H54 (cell line): ENCODE measurements at places on chromosomes 7 and 10.

- DNase-seq = no peak
Measured at GRCh38 chr7:114533131-114533530, 118.5 kb downstream of the FOXP2 start.

DNA sequence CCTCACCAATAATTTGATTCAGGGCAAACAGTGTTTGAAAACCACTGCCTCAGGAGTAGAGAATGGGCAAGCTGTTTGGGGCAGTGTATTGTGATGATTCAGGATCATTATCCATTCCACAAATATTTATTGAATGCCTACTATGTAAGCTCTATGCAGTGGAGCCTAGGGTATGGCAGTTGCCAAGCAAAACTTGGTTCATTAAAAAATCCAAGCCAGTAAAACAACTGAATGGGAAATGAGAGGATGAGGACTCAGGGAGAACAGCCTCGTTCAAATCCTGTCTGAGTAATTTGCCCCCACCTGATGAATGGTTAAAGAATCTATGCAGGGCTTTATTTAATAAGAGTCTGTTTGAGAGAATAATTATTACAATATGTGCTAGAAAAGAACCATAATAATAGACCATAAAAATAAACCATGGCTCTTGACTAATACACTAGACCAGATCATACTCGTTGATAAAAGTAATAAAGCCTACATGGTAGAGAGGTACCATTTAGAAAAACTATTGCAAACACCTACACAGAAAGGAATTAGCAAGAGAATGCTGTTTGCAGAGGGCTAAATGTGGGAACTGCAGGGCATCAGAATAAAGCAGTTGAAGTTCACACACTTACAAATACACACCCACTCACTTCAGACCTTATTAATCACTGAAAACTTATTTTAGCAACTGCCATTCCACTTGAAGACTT lies 71.7 kb downstream of the CREB5 start:
- DNase-seq = no peak

DNA sequence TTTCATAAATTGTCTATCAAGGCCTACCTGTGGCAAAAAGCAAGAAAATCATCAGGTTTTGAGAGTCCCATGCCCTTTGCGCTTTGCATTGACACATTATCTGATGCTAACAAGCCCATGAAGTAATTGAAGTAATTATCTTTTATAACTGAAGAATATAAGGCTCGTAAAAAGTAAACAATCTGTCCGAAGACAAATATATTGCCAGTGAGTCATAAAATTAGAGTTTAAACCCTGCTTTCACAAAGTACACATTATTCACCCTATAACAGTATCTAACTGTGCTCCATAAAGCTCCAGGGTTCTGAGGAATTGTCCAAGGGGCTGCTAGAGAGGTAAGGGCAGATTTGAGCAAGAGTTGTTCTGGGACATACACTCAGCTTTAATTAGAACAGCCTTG lies 102.3 kb upstream of the PPP1R3A start:
- no peak for DNase-seq

DNA sequence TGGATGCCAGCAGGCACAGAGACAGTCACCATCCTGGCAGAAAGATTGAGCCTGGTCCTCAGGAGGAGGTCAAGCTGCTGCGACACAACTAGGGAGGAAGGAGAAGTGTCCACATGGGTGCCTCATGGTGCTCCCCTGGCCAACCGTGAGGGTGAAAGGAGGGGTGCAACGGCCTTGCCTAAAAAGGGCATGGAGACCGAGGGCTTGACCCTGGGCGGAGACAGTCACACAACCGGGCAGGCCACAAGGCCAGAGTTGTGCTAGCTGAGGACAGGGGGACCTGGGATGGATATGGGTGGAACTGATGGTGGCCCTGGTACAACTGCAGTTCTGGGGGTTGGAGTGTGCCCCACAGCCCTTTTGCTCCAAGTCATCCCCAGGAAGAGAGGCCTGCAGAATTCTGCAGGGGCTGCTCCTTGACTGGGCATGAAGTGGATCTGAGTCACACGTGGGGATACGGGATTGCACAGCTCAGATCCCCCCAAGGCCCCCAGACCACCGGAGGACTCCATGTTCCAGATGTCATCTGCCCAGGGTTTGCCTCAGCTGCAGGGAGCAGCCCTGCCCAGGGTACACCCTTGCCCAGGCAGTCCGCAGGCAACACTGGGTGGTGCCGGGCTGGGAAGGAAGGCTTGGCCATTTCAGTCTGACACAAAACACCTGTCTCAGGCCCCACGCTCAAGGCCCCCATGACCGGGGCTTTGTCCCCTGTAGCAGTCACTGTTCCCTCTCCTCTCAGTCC lies 602.3 kb upstream of the MGMT start:
- DNase-seq = no peak

DNA sequence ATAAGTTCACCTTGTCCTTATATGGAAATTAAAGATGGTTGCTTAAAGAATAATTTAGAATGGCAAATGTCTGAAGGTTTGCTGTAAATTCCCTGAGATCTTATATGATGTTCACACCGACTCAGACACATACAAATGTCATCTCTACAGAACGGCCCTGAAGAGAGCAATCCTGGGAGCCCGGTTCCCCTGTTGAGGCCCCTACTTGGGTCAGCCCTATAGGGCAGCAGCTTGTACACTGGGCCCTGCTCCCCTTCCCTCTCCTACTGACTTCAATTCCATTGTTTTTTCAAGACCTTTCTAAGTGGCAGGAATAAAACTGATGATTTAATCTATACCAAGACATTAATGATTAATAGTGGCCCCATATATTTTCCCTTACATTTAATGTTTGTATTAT lies 813.3 kb upstream of the C7orf33 start:
- DNase-seq = no peak

DNA sequence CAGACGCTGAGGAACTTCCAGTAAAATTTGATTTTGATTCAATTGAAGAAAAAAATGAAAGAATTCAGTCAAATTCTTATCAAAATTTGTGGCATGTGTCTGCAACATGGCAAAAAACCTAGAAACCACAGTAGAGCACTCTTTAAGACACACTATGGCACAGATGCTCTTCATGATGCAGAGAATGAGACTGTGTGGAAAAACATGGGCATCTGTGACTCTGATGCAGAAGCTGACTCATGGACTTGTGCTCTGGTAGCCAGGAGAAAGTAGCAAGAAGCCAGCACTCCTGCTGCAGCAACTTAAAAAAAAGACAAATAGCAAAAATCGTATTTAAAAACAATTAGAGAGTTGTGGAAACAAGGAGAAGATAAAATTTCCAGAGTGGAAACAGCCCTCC lies 8.9 kb upstream of the KCNK18 start:
- no peak for DNase-seq

GRCh38 chr10:110141871-110142635 lies 65.4 kb upstream of the MXI1 start:
- no peak for DNase-seq

DNA sequence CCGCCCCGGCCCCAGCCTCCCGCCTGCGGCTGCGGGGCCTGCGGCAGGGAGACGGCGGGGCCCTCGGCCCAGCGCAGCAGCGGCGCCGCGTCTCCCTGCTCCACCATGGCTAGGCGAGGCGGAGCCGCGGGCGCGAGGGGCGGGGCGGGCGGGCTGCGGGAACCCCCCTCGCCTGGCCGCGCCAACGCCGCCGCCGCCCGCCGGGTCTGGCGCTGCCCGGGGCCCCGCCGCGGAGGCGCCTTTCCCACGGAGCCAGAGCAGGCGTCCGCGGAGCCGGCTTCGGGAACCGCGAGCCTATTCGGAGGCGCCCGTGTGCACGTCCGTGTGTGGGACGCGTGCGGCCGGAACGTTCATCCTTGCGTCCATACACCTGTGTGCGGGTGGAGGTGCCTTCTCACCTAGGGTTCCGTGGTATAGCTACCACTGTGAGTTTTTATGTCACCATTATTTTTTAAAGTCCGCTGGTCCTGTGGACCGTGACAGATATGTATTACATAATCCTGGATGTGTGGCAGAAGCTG lies at the start of gene DENND11:
DENND11 (minus strand) TSS at position 120 of the 521 bp plus-strand sequence; CDS start at position 107, 13 bp downstream.
- DNase-seq = peak; percentile 45

DNA sequence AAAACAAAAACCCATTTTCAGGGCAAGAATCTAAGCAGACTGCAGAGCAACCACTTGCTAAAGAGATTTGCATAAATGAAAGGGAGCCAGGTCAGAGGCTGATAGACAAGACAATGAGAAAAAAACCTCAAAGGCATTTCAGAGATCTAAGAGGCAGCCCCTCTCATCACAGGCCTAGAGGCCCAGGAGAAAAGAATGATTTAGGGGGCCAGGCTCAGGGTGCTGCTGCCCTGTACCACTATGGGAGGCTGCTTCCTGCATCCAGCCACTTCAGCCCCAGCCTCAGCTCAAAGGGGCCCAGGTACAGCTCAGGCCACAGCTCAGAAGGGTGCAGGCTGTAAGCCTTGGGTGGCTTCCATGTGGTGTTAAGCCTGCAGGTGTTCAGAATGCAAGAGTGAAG lies 3.7 kb upstream of the DNAJC12 start:
- DNase-seq = no peak

GRCh38 chr10:30701451-30702173 lies 72.1 kb upstream of the LYZL2 start:
- peak; percentile 26 for DNase-seq

DNA sequence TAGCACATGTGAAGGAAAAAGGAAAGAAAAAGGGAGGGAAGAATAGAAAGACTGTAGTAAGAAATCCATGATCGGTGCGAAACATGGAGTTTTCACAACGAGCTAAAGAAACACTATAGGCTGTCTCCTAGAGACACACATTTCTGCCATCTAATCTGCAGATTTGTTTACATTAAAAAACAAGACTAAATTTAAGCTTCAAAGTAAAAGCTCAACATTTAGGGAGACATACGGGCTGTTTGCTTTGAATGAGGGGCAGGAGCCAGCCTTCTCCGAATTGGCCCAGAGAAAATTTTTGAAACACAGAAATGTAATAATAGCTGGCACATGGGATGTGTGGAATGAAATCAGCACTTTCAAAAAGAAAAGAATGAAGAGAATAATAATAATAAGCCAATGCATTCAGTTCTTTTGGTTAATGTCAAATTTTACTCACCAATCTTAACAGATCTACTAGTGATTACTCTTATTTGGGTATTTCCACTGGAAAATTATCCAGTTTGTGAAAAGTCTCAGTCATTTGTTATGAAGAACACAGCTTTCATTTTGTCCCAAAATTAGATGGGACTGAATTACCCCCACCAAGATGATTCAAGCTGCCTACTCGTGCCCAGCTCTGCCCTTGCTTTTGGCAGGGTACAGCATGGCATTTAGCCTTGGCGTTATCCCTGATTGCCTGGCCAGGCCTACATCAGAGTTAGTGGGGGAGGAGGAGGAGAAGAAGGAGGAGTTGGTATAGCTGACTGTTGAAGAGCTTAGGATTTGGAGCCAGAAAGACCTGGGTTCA lies 47.1 kb downstream of the MTURN start:
- DNase-seq = no peak

DNA sequence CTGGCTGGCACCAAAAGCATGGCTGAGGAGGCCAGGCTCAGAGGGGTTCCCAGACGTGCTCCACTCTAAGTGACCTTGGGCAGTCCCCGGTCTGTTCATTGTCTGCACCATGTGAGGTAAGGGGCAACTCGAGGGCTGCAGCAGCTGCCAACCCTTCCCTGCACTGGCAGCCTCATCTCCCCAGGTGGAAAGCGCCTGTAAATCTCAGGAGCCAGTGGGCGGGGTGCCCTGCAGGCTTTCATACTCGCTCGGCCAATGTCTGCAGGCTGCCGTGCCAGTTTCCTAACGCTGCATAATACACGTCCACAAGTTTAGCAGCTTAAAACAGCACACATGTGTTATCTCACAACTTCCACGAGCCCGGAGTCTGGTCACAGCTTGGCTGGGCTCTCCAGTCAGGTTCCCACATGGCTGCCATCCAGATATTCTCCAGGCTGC lies 12.6 kb upstream of the GDF10 start:
- DNase-seq = no peak

- DNase-seq = no peak
Measured at GRCh38 chr7:136925044-136925443, 56.6 kb downstream of the CHRM2 start.

- DNase-seq = no peak
Measured at GRCh38 chr7:85774986-85775385, 588.1 kb upstream of the SEMA3D start.

DNA sequence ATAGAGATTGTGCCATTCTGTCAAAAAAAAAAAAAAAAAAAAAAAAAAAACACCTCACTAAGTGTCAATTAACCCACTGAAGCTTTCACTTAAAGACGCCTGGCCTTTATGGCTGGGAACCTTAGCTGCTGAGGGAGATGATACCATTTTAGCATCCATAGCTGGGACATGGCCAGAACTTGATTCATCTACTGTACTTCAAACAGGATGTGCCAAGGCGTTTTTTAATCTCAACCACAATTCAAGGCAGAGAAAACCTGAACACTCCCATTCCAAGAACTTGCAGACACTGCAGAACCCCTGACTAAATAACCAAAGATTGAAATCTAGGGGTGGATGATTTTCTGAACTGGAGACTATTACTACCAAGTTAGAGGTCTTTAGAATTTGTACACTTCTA lies 996.6 kb downstream of the SORCS1 start:
- no peak for DNase-seq

- DNase-seq = no peak
Measured at GRCh38 chr7:112467867-112468266, 12.9 kb upstream of the LSMEM1 start.

DNA sequence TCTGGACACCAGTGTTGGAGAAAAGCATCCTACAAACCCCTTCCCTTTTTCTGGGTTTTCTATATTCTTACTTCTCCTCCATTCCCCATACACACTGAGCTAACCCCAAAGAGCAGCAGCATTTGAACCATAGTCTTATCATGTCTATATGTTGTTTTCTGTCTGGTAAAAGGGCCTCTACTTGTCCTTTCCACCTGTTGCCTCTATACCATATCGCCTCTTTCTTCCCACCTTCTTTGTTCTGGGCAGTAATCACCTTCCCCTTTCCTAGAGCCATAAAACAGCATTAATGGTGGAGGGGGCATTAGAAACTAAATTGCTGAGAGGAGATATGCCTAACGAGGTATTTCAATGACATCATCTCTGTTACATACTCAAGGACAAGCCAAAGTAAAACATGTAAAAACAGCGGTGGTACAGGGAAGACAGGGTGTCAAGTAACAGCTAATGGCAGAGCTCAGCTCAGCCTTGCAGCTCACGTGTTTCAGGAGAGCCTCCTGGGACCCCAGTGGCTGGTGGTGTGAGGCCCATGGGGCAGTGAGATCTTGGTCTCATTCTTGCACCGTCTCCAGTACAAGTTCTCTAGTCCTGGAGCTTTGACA lies 20.6 kb downstream of the NPY start:
- no peak for DNase-seq

DNA sequence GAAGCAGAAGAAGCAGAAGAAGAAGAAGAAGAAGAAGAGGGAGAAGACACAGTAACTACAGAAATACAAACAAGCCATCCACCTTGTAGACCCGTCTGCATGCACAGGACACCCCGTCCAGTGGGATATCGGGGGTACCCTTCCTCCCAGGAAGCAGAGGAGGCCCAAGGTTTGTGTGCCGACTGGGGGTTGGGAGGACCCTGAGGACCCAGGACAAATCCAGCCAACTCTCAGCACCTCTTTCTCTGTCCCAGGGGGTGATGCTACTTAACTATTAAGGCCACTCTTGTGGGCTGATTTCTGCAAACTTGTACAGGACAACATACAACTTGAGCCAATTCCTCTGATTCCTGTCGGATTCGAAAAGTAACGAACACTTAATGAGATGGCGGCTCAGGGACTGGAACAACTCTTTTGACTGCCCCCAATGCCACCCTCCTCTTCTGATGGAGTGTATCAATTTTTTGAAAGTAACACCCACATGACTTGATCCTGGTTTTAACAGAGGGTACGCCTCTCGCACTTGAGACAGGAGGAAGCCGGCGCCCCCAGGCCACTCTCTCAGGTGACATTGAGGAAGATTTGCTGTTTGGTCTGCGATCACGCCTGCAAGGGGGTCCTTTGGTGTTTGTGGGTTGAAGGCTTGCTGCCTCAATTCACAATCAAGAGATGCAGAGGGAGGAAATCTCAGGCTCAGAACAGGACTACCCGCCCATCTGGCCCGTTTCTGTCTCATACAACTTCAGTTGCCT lies 192.6 kb downstream of the TNS3 start:
- DNase-seq = no peak
